ENCODE measurements at places on chromosomes 2 and 18. TPM values are rescaled to one million over a fixed set of nuclear protein-coding genes. Genes with fewer than 3 reads are reported as not detected.

ZAP70 gene
- 5.1 TPM for polyA plus RNA-seq

DLX1 gene
- polyA plus RNA-seq = 3.4 TPM

AGFG1 gene
- 113 TPM for polyA plus RNA-seq

ODC1 gene
- 108 TPM for polyA plus RNA-seq

TNS1 gene
- 26.8 TPM for polyA plus RNA-seq

LYPD6B gene
- polyA plus RNA-seq = 1.4 TPM

PLGLB1 gene
- polyA plus RNA-seq = 8.2 TPM

ATOH8 gene
- polyA plus RNA-seq = 5.1 TPM

Data from large intestine (tissue), 12 donors.